NCI-H1048 (cell line): ENCODE measurements at places on chromosomes 16 and 17.

GRCh38 chr17:74328487-74328886, 2.5 kb downstream of the KIF19 start:
- DNase-seq, result no peak

DNA sequence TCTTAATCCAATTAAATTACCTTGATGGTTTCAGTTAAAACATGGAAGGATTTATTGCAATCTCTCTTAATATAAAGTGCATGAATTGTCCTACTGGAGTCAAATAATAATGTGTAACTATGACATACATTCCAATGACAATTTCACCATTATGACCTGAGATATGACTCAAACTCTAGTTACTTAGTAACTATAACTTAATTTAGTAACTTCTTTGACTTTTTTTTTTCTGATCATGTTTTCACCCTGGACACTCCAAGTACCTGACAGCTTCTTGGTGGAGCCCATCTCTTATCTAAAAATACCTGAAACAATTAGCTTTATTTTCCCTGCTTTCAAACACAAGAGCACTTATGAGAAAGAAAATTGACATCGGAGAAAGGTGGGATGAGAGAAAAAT, 123.7 kb downstream of the STX8 start:
- DNase-seq, result no peak

GRCh38 chr17:15247891-15248529, 17.1 kb downstream of the PMP22 start:
- DNase-seq, result no peak

GRCh38 chr17:9465210-9465921, 110.3 kb downstream of the STX8 start:
- no peak for DNase-seq

DNA sequence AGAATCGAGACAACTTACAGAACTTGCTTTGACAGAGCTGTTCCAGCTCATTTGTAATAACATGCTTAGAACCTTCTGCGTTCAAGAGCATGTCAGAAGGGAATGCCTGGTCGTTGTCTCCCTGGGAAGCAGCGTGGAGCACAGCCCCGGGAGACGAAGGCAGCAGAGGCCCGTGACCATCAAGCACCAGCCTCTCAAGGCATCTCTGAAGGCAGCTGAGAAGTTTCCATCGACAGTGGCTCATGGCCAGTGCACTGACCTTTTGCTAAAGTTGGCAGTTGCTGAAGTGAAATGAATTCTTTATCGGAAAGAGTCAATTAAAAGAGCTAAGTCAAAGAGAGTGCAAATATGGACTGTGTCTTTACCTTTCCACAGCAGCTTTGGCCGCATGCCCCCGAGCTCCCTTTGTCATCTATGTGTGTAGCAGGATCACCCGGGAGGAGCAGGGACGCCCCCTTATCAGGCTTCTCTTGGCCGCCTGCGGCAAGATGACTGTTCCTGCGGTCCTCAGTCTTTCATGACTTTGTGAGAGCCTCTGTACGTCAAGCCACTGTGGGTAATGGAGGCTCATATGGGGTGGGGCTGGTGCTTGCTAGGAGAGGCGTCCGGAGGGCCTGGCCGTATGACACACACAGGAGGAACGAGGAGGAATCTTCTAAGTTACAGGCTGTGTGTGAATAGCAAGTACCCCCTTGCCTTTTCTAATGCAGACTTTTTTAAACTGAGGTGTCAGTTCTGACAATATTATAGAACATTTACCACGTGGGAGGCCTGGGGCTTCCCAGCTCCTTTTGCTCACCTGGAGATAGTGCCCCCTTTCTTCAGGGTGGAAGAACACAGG, 54.2 kb downstream of the LDHD start:
- no peak for DNase-seq

- no peak for DNase-seq
Measured at GRCh38 chr17:56659622-56660021, 66.1 kb downstream of the NOG start.

DNA sequence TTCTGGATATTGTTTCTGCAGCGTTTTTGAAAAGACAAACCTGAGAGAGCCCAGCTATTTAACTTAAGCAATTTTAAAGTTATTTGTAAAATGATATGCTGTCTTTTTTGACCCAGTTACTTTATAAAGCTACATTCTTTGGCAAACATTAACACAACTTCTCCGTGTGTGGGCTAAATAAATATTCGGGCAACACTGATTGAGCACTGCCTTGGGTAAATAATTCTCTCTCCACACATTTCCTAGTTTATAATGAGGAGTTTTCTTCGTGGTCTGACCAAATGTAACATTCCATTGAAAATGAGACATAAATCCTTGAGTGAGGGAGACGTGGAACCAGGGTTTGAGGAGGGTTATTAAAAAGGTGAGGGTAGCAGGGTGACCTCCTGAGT, 142.8 kb downstream of the WWOX start:
- DNase-seq, result no peak

DNA sequence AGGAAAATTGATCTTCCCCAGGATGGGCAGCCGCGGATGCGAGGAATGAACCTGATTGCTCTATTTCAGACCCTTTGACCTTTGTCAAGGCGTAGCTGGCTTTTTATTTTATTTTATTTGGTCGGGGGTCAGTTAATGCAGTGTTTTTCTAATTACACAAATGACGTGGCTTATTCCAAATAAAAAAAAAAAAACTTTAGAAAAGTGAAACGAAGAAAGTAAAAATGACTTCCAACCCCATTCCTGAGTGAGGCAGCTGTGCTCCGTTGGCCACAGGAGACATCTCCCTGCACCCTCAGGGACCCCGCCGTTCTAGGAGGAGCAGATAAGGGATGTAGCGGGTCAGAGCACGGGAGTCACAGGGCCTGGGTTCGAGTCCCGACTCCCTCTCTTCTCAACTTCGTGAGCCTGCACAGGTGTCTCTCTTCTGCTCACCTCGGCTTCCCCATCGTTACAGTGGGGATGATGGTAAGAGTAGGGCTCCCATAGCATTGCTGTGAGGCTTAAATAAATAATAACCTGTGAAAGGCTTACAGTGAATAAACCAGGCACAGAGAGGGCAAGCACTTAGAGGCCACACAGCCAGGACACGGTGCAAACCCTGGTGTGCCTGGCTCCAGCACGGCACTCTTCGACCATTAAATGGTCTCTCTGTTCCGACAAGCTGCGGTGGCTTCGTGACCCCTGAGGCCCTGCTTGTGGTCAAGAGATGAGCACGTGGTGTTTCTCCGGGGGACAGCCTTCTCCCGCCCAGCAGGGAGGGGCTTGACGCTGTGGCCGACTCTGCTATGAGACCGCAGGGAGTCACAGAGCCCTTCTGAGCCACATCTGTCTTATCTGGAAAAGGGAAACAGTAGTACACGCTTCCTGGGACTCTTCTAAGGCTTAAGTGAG, 10.2 kb downstream of the FOXF1 start:
- no peak for DNase-seq

DNA sequence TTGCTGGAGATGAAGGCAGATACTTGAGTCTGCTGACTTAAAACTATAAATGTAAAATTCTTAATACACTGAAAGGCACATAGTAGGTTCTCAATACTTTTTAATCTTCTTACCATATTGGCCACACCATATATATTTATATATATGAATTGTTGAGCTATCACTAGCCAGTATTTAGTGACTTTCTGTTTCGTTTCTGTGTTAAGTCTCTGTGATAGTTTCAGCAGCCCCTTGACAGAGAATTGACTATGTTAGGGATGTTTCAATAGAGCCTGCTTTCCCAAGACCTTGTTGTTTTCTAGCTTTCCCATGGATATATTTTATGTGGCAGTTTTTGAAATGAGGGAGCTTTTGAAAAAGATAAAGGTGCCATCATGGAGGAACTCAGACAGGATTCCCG, 206.5 kb upstream of the GOT2 start:
- DNase-seq, result no peak

DNA sequence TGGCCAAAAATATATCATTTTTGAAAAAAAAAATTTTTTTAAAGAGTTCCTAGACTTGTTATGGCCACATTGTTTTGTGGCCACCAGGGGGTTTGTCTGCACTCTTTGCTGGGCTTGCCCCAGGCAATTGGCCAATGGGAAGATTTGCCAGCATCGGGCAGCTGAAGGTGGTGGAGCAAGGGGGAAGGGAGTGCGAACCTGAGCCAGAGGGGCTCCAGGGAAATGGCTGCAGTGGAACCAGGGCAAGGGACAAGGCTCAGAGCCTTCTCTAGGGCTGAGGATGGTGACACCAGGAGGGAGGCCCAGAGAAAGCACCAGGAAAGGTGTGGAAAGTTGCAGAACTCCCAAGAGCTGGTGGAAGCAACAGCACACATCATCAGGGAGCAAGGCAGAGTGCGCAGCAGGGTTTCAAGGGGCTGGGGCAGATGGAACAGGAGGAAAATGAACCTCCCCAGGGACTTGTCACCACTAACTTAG, 15.5 kb upstream of the CMIP start:
- no peak for DNase-seq

DNA sequence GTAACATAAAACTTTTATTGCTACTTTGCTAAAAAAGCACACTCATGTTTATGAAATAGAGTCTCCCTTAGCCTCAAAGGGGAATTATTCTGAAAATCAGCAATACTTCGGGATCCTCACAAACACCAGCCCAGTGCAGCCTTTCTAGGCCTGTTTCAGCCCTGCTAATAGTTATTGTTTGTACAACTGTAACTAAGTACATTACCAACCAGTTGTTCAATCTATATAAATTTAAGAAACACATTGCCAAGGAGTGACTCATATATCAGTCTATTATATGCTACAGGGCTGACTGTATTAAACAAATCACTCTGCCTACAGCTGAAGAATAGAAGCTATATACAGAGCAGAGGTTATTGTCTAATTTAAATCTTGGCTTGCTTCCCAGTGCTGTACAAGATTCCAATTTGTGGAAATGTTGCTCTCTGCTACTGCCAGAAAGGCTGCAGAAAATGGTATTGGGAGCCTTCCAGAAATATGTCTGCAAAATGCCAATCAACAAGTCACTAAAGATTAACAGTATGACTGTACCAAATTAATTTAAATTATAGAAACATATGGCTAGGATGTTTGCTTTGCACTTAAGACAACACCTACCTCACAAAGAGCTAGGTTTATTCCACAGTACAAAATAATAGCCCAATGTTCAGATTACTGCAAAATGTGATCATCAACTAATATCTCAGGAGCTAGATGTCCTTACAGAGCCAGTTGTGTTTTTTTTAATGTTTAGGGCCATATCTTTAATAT, 49.7 kb downstream of the TOX3 start:
- peak; percentile 19 for DNase-seq

GRCh38 chr16:49023050-49023449, 258.6 kb downstream of the CBLN1 start:
- no peak for DNase-seq

- DNase-seq, result no peak
Measured at GRCh38 chr16:14063618-14064581, 7.2 kb upstream of the MRTFB start.

DNA sequence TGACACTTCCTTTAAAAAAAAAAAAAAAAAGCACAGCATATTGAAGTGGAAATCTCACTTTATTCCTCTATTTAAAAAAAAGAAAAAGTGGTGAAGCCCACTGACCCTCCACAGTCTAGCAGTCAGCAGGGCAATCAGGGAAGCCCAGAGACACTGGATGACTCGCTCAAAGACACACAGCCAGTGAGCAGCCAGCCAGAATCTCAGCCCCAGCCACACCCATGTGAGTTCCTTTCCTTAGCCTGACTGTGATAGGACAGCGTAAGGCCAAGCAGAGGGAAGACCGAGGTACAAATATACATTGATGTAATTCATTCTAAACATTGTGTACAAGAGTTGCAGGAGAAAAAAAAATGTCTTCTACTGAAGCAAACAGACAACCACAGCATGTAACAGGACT, 22.5 kb downstream of the XPO6 start:
- no peak for DNase-seq
